Activated T-helper 1 cell treated with Interleukin-2 at 50 U/mL for 16 hours (primary cell): ENCODE measurements at places on chromosomes 7 and 10.

DNA sequence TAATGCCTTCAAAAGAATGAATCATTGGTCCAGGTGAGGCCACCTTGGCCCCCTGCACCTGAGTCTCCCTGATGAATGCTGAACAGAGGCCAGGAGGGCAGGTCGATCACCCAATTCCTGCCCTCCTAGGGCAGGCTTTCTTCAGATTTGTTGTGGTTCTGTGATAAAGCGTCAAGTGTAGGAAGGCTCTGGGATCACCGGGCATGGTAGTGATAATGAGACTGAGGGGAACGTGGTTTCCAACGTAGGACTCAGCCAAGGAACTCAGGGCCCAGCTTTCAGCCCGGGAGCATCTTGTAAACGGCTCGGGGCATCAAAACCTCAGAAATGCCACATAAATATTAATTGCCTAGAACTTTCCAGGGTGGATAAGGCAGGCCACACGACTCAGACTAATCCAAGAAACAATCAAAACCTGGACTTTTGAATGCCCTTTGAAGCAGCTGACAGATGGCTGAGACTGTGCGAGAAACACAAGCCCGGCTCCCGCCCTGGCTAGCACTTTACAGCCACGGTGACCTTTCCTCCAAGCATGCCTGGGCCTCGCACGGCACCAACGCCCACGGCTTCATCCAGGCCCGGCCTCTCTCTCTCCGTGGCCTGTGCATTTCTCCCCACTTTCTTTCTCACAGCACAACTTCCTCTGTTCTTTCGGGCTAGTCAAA, 239.3 kb upstream of the GRB10 start:
- no peak for DNase-seq

GRCh38 chr7:19377611-19378344, 232.6 kb upstream of the FERD3L start:
- no peak for DNase-seq

GRCh38 chr10:73601486-73601921, 10.4 kb upstream of the USP54 start:
- no peak for DNase-seq

GRCh38 chr10:32348297-32349198, 1.6 kb upstream of the EPC1 start:
- no peak for DNase-seq

DNA sequence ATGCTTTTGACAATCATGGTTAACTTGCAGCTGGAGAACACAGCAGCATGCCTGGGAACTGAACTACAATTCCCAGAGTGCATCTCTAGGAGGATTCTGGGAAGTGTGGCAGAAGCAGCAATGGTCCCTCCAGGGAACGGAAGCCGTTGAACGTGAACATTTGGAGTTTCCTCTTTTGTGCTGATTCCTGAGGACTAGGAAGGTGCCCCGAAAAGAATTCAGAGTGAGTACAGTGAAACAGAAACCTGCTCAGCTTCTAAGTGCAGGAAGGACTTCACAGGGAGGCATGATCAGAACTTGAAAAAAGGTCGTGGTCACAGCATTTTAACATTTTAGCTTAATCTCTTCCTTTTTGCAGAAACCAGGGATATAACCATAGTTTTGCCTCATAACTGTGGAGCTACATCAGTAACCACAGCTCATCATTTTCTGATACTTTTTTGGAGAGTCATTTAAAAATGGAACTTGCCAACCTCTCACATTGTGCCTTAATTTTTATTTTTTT, at the start of gene NUDT13:
Gene NUDT13 (plus strand): TSS at position 111 of the 505 bp plus-strand sequence. CDS start 3,911 bp downstream, outside the sequence.
- peak; percentile 18 for DNase-seq

- DNase-seq: no peak
Observed at GRCh38 chr7:1160670-1161021, 650 bp upstream of the ZFAND2A start.

DNA sequence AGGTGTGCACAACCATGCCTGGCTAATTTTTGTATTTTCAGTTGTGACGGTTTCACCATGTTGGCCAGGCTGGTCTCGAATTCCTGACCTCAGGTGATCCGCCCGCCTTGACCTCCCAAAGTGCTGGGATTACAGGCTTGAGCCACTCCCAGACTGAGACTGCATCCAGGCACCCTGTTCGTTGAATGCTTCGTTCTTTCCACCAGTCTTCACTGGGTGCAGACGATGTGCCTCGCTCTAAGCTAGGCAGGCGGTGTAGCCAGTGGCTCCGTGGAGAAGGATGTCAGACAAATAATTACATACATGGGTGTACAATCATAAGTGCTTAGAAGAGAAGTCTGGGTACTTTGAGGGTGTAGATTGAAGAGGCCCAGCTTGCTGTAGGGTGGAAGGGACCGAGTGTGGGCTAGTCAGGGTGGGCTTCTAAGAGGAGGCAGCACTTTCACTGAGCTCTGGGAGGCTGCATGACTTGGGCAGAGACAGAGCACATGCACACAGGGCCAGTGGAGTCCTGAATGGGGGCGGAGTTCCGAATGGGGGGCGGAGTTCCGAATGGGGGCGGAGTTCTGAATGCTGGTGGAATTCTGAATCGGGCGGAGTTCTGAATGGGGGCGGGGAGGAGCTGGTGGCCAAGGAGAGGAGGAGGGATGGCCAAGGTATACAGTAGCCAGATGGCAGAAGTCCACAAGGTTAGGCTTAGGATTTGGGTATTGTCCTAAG, 74.3 kb downstream of the COL26A1 start:
- DNase-seq: no peak

GRCh38 chr10:70417568-70417967, 13.6 kb downstream of the EIF4EBP2 start:
- DNase-seq: no peak

DNA sequence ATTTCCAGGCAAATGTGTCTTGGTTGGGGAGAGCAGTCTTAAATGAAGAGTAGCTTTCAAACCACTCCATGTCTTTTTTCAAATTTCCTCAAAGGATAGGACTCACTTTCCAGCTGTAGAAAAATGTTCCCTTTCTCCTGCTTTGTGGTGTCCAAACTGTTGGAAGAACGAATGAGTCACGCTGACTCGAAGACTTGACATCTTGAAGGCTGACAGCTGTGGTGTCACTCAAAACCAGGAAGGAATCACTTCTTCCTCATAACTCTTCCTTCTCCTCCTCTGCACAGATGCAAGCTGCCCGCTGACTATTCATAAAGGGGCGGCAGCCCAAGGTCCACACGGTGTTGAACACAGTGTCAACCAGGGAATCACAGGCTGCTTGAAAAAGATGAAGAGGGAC, 19.2 kb downstream of the PLA2G12B start:
- no peak for DNase-seq

DNA sequence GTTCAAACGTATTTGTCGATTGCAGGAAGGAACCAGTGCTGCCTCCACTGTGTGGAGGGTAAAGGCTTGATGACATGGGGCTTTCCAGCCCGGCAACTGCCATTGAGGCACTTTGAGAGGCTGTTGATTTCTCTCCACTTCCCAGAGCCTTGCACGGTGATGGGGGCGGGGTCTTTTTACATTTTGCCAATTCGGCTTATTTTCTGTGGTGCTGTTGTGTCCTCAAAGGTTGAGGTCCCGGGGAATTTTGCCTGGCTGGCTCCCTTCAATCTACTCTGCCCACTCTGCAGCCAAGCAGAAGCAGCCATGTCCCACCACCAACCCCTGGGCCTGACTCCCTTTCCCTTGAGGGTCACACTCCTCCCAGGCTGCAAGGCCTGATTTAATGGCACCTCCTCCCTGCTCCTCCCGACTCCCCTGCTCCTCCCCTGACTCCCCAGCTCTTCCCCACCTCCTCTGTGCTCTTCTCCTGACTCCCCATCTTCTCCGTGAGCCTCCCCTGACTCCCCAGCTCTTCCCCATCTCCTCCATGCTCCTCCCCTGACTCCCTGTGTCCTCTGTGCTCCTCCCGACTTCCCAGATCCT, 39.0 kb downstream of the OAT start:
- no peak for DNase-seq

DNA sequence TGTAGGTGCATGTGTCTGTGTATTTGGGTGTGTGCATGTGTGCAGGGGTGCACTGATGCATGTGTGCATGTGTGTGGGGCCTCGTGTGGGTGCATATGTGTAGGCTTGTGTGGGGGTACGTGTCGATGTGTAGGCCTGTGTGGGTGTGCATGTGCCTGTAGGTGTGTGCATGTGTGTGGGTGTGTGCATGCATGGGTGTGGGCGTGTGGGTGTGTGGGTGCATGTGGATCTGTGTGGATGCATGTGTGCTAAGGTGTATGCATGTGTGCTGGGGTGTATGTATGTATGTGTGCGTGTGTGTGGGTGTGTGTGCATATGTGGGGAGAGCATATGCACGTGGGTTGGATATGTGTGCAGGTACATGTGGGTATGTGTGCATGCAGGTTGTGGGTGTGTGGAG, 73.2 kb downstream of the NKX6-2 start:
- DNase-seq: no peak

DNA sequence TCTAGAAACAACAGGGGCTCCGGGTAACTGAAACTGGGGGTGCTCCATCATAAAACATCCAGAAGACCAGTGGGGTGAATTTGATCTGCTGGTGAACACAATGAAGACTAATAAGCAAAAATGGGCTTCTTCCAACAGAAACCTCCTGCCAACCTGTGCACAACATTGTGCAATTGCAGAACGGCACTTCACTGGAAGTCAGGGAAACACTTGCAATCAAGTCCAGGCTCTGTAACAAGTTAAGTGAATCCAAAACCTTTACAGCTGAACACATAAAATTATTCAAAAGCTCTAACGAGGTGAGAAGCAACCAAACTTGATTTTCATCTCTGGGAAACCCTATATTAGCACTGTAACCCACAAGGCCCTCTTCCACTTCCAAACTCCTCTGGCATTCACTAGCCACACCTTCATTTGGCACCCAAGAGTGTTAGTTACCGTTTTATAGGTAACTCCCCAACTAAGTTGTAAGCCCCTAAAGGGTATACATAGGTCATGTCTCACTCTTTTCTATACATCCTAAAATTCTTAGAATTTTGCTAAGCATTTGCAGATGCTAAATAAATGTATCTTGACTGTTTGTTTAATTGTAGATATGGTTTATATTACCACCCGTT, 22.0 kb downstream of the IMMP2L start:
- no peak for DNase-seq

DNA sequence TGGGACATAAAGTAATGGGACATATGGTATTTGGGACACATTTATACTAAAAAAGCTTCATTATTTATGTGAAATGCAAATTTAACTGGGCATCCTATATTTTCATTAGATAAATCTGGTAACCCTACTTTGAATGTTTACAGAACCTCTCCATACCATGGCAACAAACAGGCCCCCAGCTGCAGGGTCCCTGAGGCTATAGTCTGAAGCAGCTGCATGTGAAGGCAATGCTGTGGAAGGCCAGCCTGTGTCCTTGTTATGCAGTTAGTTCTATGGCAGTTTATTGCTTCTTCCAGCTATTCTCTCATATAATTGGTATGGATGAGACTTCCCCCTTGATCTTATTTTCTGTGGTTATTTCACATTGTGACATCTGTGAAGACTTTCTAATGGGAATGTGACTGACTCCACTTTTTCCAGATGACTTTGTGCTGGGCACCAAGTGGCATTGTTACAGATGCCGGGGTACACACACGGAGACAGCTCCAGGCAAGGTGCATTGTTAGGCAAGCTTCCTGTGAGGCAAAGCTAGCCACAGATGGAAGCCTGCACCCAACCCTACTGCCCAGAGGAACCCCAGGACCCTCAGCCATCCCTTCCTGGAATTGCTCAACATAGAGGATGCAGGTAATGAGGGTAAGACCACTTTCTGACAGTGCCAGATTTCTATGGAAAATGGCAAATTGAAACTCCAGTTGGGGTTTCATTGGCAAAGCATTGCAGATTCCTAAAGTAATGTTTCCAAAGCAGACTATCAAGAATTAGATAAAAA, 49.5 kb upstream of the ADAM12 start:
- no peak for DNase-seq
